ENCODE measurements at places on chromosomes 2 and 18.
A peak's percentile ranks its signal among the peaks of the same experiment; 100 is the strongest.

- DNase-seq: peak; percentile 43
Observed at GRCh38 chr18:48539406-48540250, 797 bp downstream of the CTIF start.

GRCh38 chr18:78643004-78643403 is 336.6 kb upstream of the SALL3 start:
- no peak for DNase-seq

DNA sequence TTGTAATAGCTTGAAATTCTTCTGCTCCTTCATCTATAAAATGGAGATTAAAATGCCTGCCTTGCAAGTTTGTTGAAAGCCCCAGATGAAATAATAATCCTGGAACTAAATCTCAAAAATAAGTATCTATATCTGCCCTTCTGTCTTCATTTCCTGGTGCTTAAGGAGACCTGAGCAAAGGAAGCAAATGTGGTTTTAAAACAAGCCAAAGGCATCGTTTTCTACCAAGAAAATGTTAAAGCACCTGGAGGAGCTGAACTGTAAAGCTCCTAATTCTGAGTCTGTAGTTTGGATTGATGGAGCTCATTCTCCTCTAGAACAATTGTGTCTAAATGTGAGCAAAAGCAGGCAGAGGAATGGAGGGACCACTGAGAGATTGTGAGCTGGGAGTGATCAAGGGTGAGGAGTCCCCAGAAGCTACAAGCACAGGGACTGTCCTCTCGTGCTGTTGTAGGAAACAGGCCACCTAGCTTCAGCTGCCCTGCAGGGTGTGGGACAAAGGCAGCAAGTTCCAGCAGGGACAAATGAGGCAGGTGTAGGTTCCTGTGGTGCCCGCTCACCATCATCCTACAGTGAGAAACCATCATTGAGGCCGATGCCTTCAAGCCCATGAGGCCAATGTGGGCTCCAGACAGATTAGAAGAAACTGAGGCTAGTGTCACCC is 420.7 kb upstream of the TRIB2 start:
- no peak for DNase-seq

DNA sequence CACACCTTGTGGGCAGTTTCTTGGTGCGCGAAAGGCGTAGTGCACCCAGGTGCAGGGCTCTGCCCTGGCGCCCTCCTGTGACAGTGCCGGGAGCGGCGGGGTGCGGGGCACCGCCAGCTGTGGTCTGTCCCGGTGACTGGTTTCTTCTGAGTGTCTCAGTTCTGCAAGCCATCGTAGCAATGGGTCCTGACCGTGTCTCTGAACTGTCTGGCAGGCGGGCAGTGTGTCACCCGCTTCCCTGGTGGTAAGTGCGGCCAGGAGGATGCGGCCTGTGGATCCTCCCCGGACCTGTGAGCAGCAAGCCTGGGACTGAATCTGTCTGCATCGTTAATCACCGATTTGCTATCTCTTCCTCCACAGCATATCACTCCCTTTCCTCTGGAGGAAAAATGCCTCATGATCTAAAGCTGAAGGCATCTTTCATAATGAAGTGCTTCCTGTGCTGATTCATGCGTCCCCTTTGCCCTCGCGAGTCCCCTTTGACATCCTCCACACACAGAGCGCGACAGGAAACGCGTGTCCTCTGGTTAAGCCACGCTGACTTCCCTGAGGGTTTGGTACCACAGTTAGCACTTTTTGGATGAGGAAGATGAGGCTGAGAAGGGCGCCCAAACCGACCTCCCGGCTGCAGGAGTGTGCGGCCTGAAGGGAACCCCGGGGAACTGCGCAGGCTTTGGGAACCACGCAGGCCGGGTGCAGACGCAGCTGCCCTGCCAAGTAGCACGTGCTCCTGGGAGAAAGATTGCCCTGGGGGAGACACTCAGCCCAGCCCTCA is 416.0 kb upstream of the HS6ST1 start:
- DNase-seq: peak; percentile 54

- DNase-seq: peak; percentile 1
Observed at GRCh38 chr2:4762951-4763376, 929.2 kb upstream of the SOX11 start.

DNA sequence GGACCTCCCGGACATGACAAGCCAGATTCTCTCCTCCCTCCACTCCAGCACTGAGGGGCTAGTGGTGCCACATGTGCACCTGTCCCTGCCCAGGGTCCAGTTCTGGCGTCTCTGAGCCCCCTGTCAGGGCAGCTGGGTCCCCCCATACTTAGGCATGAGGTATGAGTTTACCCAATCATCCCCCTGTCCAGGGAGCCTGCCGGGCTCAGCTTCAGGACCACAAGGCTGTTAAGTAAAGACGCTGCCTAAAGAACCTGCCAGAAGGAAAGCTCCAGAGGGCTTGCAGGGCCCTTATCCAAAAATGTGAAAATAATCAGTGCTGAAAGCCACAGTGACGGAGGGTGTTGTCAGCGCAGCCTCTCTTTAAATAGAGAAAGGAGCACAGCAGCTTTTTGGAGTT is 40.0 kb downstream of the SH3BP4 start:
- DNase-seq: peak; percentile 57

- DNase-seq: no peak
Observed at GRCh38 chr18:60905699-60906098, 427.5 kb upstream of the CDH20 start.

DNA sequence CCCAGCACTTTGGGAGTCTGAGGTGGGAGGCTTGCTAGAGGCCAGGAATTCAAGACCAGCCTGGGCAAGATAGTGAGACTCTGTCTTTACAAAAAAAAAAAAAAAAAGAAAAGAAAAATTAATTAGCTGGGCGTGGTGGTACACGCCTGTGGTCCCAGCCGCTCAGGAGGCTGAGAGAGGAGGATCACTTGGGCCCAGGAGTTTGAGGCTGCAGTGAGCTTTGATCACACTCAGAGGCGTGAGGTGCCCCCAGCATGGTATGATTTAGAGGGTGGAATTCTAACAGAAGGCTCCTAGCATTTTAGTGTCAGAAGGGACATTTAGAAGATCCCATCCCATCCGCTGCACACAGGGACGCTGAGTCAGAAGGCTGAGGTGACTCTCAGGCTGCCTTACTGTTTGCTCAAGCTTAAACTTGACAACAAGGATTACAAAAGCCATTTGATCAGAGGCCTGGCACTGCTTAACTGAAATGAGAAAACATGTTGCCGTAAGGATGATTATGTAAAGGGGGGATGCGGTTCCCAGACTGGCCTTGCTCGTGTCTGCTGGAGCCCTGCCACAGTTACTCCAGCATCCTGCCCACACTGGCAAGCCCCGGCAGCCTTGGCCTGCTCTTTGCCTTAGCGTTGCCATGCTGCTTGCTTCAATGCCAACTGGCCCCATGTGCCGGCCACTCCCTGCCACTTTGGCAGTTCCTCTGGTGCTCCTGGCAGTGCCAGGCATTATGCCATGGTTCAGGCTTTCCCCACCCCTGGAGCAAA is 45.6 kb upstream of the SLC1A4 start:
- DNase-seq: no peak

All from fibroblast of upper back skin (primary cell).